ENCODE measurements at places on chromosomes 16 and 17.
A peak's percentile ranks its signal among the peaks of the same experiment; 100 is the strongest.

DNA sequence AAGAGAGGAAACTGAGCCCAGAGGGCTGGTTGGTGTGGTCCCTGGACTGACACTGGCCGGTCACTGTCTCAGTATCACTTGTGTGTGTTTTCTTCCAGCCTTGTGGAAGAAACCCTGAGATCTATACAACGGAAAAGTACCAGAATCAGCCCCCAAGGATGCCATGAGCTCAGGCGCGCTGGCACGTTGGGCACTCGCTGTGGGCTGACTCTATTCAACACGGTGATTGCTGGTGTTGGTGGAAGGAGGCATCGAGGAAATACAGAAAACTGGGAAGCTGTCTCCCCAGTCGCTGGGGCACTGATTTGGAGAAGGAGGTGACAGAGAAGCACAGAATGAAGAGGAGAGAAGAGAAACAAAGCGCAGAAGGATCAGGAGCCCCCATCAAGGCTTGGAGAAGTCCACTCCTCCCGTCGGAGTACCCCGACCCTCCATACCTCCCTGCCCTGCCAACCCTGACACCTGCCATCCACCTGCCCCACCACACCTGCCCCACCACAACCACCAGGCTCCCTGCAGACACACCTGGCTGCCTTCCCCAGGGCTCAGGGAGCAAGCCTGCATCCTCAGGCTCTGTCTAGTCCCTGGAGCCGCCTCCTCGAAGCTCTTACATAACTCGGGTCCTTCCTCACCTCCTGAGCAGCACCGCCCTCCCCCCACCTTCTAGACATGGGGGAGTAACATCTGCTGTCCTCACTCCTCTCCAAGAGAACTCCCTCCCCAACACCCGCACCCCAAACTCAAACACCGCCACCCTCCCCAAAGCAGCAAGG lies 66.5 kb downstream of the RBFOX3 start:
- no peak for DNase-seq

DNA sequence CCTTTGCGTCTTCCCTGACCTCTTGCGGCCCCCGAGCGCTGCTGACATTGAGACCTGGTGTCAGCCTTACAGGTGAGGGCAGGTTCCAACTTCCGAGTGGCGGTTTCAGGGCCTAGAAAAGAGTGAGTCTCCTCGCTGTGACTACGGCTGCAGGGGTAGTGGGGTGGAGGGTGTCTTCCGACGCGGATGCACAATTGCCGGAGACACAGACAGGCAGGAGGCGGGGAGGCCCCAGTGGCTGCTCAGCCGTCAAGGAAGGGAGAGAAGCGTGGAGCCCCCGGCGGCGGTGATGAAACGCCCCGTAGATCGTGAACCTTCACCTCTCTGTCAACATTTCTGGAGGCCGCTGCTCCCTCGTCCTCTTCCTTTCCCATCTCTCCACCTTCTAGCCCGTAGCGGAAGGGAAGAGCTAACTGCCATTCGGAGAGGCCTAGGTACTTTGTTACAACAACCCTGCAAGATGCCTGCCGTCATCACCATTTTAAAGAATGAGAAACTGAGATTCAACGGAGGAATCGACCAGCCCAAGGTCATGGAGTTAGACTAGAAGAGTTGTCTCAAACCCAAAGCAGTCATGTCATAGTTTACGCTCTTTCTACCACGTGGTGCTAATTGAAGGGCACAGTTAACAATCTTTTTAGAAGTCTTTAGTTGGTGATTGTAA lies 485 bp downstream of the DNAJA3 start:
- no peak for DNase-seq

DNA sequence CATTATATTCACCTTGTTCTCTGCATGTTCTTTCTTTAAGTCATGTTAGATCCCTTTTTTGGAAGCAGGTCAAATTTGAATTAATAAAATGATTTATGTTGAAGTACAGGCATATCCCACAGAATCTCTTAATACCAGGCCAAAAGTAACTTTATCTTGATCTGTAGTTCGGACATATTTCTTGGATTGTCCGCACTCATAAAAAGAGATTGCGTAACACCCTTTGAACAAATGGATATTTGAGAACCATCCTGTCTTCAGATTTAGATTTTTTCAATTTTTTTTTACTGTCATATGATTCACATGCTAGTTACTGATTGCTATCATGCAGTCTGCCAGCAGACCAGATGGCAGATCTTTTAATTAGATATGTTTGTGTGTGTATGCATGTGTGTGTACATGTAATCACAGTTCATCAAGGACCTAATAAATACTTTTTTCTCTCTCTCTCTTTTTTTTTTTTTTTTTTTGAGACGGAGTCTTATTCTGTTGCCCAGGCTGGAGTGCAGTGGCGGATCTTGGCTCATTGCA lies 352.6 kb downstream of the WWOX start:
- DNase-seq, result no peak

DNA sequence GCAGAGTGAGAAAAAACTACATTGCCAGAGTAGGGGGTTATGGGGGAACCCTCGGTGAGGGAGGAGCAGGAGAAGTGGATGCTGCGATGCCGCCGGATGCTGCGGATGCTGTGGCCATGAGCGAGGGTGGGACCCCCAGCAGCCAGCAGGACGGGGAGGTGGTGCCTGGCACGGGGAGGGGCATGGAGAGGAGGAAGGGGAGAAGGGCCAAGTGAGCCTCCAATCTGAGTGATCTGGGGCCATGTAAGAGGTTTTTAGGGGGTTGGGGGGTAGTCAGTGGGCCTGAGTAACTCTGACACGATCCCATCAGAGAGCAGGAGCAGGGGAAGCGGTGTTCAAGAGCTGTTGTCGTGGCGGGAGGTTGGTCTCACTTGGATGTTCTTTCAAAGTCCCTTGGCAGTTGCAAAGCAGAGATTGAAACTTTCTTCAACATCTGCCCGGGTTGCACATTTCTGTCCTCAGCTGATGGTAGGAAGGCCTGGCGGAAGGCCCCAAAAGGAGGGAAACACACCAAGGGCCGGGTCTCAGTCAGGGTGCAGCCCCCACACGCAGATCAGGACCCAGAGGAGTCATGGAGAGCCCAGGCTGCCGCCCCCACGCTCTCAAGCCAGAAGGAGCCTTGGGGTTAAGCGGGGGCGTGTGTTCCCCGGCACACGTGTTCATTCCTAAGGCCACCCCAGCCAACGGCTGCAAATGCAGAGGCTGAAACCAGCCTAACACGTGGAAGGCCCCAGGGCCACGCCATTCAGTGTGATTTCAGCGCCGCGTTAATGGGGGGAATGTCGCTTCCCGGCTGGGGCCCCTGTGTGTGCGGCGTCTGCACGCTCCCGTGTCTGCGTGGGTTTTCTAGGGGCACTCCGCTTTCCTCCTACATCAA lies 81.7 kb downstream of the ZDHHC7 start:
- DNase-seq, result no peak

- no peak for DNase-seq
These were observed 79.2 kb downstream of the SLC39A11 start for GRCh38 chr17:73013301-73013700.

DNA sequence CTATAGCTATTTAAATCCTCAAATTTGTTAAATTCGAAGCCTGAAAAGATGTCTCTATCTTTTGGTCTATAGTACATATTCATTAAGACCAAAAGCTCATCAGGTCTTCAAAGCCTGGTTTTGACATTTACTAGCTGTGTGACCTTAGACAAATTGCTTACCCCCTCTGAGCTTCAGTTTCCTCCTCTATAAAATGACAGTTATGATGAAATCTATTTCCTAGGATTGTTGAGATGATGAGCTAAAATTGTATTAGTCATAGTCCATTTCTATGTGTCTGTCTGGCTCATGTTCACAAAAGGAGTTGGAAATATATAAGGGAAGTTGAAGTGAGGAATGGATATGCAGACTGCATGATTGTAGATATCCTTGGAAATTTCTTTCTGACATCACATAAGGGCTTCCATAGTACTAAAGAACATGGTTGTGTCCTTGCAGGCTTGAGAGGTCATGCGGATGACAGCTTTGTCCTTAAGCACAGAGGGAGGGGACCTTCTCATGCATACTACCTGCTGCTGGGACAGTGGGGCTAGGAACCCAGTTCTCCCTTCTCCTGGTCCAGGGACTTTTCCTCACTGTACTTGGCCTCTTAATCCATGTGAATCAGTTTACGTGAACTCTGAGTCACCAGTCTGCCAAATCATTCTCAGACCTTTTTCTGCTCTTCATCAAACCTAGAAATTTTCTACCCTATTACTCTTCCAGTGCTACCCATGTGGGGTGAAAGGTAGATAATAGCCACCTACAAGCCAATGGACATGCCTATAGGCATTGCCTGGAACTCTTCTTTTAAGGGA lies 487.5 kb upstream of the SALL1 start:
- DNase-seq, result no peak

- DNase-seq, result no peak
These were observed 28.6 kb downstream of the COG7 start for GRCh38 chr16:23424292-23424958.

GRCh38 chr16:73886426-73886825 lies 410.2 kb upstream of the PSMD7 start:
- DNase-seq, result no peak

- no peak for DNase-seq
These were observed 66.8 kb downstream of the RTN4RL1 start for GRCh38 chr17:1958134-1958881.

GRCh38 chr17:52140601-52141000 lies 17.9 kb downstream of the CA10 start:
- no peak for DNase-seq

GRCh38 chr17:45752246-45752645 lies 31.9 kb upstream of the CRHR1 start:
- DNase-seq, result no peak

GRCh38 chr17:61314368-61315078 lies 85.1 kb upstream of the TBX2 start:
- no peak for DNase-seq

GRCh38 chr16:67517155-67517445 lies 11.5 kb upstream of the RIPOR1 start:
- no peak for DNase-seq

DNA sequence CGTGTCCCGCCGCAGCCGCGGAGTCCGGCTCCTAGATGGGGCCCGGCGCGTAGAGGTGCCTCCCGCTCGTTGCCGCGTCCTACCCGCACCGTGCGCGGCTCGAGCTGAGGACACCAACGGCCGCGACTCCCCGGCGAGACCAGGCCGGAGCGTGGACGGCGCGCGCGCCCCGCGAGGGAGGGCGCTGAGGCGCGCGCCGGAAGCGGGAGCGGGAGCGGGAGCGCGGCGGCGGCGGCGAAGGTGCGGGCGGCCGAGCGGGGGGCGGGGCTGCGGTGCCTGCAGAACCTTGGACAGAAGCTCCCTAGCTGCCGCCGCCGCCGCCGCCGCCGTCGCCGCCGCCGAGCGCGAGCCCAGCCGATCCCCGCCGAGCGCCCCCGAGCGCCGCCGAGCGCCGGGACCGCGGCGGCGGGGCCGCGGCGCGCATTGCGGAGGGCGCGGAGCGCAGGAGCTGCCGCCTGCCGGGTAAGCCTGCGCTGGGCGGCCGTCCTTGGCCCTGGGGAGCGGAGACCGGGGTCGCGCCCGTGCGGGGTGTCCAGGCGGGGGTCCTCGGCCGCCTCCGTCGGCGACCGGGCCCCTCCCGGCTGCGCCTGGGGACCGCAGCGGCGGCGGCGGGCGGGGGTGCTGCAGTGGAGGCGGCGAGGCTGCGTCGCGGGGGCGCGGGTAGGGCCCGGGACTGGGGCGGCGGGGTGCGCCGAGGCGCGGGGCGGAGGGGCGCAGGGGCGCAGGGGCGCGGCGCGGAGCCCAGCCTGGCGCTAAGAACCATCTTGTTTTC lies at the start of gene CDK5R1:
TSS of gene CDK5R1 (plus strand) at position 293 of the 772 bp plus-strand sequence. CDS start 628 bp downstream, outside the sequence.
- peak; percentile 57 for DNase-seq

DNA sequence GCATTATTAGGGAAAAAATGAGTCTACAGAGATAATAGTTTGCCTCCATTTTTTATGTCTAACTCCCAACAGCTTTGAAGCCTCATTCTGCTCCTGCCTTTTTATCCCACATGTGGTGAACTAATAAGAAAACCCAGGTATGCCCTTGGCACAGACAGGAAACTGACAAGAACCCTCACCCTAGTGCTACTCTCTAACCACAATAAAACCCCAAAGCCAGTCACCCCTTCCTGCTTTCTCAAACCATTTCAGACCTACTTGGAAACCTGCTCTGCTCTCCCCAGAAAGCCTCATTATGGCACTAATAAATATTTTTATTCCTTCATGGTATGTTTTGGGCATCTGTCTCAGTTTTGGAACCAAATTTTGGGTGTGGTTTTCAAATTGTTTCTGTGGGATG lies 3.9 kb upstream of the MARVELD3 start:
- DNase-seq, result no peak

- DNase-seq, result no peak
These were observed 827.6 kb upstream of the CA10 start for GRCh38 chr17:52986056-52986662.

- no peak for DNase-seq
These were observed 49.5 kb downstream of the DNAH2 start for GRCh38 chr17:7767004-7767403.

GRCh38 chr16:19923396-19923795 lies 38.7 kb upstream of the GPRC5B start:
- no peak for DNase-seq

DNA sequence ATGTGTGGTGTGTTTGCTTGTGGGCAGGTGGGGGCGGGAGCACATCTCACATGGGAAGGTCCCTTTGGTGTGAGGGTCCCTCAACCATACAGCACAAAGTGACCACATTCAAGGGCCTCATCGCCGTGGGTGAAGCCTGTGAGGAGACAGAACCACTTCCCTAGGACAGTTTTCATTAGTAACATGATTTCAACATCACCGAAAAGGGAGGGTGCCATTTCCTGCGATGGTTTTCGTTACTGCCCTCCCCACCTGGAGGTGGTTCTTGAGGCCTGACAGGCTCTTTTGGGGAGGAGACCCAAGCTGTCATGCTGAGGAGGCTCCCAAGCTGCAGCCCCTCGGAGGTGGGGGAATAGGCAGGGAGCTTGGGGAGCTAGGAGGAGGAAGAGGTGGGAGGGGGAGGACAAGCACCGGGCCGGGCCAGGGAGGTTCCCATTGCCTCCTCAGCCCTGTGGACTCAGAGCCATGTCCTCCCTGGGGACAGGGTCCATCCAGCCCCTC lies 9.5 kb downstream of the CD300LB start:
- DNase-seq, result no peak
